NCI-H2171 (cell line): ENCODE measurements at places on chromosomes 11 and 22.

GRCh38 chr11:106309070-106309684 lies 231.7 kb downstream of the AASDHPPT start:
- no peak for DNase-seq

DNA sequence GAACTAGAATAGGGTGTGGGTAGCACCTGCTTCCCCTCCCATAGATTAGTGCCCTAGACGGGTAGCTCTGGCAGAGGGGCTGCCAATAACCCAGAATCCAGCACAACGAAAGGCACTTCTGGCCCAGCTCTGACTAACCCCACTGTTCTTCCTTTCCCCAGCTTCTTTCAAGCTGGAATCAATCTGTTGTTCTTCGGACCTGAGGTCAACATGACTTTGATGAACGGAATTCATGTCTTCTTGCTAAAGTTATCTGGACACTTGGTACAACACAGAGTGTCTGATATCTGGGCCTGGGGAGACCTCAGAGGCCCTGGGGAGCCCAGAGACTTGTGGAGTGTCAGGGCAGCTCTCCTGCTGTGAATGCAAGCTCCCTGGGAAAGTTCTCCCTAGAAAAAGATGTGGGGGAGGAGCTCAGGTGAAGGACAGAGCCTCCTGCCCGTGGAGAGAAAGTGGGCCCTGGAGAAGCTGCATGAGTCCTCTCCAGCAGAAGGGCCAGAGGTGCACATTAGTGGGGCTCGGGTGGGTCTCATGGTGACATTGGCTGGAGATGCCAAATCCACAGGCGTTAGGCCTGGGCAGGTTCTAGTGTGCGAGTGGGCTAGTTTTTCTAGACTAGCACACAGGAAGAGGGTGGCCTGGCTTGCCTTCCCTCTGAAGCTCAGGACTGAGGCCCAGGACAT lies 6.3 kb downstream of the KCNJ11 start:
- DNase-seq = no peak

- DNase-seq = no peak
Measured at GRCh38 chr11:117761993-117762392, 35.0 kb downstream of the DSCAML1 start.

- DNase-seq = no peak
Measured at GRCh38 chr11:68643585-68643984, 40.8 kb upstream of the GAL start.

- DNase-seq = no peak
Measured at GRCh38 chr11:119756169-119756865, 27.3 kb upstream of the NECTIN1 start.

- DNase-seq = peak; percentile 38
Measured at GRCh38 chr22:22342697-22343580, 98.4 kb downstream of the VPREB1 start.

DNA sequence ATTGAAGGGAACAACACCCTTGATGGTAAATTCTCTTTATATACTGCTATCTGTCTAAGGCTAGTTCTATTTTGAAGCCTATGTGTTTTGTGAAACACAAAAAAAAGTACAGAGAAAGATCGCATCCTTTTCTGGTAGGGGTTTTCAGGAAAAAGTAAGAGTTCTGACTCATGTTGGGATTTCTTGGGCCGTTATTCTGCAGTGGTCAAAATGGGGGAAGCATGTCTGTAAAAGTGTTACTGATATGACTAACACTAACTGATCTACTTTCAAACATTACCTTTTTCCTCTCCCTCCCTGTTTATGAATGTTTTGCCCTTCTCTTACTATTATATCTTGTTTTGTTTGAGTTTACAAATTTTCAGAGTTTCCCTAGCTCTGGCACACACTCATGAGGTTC lies 53.9 kb downstream of the CTNND1 start:
- no peak for DNase-seq

- no peak for DNase-seq
Measured at GRCh38 chr11:80860632-80861031, 1419.8 kb upstream of the TENM4 start.

DNA sequence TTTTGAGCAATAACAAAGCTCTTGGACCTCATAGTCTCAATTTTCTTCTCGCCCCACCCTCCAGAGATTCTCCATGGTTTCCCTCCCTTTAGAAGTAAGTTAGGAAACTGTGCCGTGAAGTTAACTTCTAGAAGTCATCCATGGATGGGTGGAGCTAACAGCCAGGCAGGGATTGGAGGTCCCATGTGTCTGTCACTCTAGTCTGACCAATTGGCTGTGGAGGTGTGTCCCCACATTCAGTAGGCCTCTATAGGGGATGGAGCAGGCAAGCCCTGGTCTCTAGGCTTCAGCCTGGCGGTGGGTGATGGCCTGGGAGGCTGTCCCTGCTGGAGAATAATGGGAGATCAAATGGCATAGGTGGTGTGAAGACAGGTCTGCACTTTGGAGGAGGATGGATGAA lies 50.7 kb downstream of the TP53I11 start:
- DNase-seq = no peak

DNA sequence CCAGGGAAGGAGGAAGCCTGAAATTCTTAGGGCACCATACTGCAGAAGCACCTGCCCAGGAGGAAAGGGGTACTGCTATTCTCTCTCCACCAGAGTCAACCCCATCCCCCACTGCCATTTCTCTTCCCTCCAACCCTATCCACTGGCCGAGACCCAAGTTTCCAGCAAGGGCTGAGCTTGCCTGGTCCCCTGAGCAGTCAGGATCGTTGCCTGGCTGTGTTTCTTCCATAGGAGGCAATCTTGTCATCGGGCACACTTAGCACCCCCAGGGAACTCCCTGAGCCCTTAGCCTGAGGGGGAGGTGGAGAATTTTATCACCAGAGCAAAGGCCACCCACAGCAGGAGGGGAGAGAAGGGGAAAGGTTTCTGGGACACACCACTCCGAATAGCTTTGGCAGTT lies 115.8 kb upstream of the NECTIN1 start:
- DNase-seq = no peak

DNA sequence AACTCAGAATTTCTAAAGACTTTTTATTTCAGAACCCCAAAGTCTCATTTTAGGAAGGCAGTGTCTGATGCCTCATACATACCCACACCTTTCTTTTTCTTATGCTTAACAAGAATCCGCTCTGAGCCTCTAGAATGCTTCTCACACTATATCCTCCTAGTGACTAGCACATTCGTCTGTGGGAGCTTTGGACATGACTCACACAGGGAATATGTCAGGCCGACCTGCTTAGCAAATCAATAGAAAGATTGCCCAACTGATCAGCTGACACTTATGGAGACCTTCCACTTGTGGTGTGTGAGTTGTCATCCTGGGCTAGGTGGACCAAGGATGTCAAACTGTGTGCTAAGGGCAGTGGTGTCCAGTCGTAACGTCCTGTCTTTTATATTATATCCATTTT lies 129.9 kb upstream of the TTC12 start:
- no peak for DNase-seq

DNA sequence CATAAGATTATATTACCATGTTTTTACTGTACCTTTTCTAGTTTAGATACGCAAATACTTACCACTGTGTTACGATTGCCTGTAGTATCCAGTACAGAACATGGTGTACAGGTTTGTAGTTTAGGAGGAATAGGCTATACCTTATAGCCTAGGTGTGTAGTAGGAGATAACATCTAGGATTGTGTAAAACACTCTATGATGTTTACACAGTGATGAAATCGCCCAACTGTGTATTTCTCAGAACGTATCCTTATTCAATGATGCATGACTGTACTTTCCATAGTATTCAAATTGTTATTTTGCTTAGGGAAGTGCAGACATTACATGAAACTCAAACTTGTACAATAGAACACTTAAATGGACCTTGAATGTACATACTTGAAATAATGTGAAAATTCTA lies 188.1 kb upstream of the PDGFD start:
- no peak for DNase-seq

DNA sequence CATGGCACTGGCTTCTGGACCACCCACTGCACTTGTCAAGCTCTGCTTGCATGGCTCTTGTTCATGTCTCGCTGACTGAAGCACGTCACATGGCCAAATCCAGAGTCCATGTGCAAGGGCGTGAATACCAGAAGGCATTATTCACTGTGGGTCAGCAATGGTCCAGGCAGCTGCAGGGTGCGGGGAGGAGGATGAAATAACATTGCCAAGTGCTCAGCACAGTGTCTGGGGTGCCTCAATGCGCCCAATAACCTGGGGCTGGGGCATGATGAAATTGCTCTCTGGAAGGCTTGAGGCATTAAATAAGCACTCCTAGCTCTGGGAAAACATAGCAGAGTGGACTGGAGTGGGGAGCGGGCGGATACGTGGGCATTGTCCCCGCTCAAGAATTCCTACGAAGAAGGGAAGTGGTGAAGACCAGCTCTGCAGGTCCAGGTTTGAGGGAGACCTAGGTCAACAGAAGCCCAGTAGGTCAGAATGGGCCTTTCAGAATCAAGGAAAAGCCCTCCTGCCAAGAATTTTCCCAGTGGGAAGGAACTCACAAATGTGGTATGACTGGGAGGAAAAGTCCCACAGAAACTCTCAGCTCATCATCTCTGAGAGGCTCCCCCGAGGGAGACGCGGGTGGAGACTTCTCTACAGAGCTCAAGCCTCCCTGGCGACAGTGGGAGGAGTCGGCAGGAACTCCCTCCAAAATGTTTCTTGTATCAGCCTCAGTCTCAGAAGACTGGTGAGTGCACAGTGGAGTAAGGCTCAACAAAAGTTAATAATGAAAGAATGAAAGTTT lies 15.3 kb upstream of the ACCSL start:
- no peak for DNase-seq

- no peak for DNase-seq
Measured at GRCh38 chr11:59791639-59792038, 18.9 kb downstream of the MRPL16 start.

- DNase-seq = peak; percentile 72
Measured at GRCh38 chr11:119205574-119206510, at the start of gene CBL. TSS of gene CBL (plus strand) at chr11:119206339. CDS start at chr11:119206418, 79 bp downstream.

- no peak for DNase-seq
Measured at GRCh38 chr11:88378422-88379066, 41.0 kb upstream of the CTSC start.

GRCh38 chr11:12276831-12277475 lies 100.4 kb upstream of the PARVA start:
- DNase-seq = no peak

DNA sequence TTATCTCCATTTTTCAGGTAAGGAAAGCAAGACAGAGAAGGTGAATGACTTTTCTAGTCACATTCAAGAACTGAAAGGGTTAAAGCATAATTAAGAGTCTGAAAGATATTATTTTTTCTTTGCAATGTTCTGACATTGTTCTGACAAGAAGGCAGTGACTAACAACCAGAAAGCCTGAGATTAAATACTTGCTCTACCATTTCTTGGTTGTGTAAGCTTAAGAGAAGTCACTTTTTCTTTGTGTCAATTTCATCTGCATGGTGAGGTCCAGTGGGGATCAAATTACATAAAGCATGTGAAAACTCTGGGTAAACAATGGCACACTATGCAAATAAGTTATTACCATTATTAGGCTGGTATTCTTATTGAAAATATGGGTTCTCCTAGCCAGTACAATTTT lies 73.7 kb downstream of the PHF21A start:
- no peak for DNase-seq

DNA sequence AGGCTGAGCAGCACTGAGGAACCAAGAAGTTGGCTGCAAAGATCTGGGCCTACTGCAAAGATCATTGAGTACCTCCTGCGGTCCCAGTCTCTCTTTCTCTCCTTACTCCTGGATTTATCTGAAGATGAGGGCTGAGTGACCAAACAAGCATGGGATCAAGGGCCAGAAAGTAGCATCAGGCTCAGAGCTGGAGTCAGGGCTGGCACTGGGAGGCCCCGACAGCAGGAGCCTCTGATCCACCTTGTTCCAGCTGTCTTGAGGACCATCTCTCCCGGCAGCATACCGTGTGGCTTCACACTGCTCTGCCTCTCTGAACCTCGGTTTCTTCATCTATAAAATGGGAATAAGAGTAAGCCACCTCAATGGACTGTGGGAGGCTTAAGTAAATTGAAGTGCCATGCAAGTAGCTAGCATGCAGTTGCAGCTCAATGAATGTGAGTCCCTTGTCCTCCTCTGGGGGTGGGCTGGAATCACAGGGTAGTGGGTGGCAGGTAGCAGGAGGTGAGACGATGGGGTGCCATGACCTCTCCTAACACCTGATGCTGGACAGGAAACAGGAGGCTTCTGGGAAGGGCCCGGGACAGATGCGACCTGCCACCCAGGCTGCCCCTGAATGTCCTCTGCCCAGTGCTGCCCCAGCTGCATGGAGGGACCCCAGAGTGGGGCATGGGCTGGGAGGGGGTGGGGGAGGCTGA lies 52.5 kb upstream of the PRDM11 start:
- no peak for DNase-seq

DNA sequence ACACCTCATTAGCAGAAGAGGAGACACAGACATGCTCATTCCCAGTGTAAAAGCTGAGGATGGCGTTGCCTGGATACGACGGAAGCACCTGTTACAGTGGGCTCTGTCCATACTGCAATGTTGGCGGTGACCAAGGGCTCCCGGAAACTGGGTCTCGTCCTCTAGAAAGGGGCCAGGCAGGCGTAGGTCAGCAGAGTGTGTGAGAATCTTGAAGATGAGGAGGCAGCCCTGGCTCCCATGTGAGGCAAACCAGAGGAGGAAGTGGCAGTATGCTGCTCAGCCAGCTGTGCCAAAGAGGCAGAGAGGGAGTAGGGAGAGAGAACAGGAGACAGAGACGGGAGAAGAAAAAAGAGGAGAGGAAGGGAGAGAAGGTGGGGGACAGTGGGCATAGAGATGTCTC lies 10.3 kb downstream of the LTO1 start:
- DNase-seq = no peak

GRCh38 chr11:112662554-112662953 lies 298.7 kb upstream of the NCAM1 start:
- DNase-seq = no peak

DNA sequence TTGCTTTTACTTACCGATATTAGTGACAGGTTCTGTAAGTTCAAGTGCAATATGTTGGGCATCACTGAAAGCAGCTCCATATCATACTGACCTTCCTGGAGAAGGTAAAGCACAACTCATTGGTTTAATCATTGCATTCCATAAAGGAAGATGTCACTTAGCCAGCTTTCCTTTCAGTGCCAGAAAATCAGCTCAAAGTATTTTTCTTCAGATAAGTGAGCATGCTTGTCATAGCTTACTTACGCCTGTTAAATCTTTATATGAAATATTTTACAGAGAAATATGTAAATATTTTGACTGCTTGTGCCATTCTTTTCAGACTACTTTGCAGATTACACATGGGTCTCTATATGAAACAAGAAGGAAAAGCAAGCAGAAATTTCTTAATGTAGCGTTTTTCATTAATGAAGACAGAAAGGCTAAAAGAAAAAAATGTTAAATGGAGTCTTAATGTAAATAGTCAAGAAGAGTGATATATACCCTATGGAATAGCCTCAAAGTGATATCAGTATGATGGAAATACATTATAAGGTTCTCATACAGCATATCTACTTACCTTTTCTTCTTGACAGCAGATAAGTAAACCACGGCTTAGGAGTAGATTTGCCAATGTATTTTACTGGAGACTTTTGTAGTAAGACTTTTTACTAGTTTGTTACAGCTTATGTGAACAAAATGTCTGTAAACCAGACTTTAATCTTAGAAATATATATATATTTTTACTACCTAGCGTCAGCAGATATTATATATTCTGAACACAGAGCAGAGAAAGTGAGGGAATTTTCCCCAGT lies 649.7 kb downstream of the METTL15 start:
- no peak for DNase-seq
